ENCODE measurements at places on chromosomes 1 and 21.

DNA sequence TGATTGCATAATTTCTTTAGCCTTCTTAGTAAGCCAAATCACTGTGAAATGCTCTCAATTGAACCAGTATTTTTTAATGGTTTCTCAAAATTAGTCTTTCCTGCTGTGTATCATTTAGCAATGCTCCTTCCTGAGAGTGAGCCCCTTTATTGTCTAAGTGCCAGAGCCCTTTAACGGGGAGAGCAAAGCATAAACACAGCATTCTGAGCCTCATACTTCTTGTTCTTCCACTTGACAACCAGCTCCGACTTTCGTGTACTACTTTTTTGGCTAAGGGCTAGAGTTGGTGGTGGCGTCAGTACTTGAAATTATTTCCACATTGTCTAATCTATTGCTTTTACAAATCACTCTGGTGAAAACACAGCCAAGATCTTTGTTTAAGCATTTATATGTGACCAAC, 299.0 kb downstream of the TPR start:
- no peak for DNase-seq

DNA sequence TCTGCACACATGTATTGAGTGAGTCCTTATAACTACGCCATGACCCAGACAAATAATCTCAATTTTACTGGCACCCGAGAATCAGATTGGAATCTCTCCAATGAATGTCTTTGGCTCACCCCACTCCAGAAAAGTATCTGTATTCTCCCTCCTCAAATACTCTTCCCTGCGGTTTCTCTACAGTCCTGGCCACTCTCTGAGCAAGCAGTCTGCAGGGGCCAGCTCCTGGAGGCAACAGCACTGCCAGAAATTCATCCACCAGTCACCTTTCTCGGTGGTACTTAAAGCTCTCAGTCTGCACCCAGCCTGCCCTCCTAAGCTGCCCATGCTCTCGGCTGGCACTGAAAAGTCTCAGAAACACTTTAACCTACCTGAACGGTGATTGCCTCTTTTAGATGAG, 16.1 kb upstream of the LYST start:
- no peak for DNase-seq

GRCh38 chr1:78145105-78145580, 99.4 kb downstream of the GIPC2 start:
- peak; percentile 87 for DNase-seq

DNA sequence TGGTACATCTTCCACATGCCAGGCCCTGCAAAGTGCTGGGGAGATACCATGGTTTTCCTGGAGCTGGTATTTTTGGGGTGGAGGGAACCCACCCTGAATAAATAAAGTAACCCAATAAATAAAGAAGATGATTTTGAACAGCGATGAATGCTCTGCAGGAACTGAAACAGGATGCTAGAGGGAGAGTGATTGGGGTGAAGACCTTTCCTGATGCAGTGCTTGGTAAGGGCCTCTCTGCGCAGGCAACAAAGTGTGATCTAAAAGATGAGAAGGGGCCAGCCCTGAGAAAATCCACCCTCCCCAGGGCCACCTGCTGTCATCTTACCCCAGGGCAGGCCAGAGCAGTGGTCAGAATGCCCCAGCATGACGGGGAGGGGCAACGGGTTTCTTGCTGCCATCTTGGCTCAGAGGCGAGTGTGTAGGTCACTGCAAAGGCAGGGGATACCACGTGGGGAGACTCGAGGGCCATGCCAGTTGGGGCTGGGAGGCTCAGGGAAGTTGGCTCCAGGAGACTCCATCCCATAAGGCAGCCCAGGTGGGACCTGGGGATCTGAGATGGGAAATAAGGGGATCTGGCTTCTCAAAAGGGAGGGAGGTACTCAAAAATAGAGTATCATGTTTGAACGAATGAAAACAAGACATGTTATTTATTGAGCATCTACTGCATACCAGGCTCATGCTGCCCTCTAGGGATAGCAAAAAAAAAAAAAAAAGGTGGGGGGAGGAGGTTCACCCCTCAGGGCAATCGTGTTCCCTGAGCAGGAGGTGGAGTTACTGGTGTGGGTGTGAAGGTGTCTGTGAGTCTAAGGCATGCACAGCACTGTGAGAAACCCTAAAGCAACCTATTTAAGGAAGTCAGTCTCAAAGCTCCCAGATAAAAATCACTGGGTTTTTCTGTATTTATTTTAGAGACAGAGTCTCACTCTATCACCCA, 2.8 kb downstream of the SRARP start:
- no peak for DNase-seq

DNA sequence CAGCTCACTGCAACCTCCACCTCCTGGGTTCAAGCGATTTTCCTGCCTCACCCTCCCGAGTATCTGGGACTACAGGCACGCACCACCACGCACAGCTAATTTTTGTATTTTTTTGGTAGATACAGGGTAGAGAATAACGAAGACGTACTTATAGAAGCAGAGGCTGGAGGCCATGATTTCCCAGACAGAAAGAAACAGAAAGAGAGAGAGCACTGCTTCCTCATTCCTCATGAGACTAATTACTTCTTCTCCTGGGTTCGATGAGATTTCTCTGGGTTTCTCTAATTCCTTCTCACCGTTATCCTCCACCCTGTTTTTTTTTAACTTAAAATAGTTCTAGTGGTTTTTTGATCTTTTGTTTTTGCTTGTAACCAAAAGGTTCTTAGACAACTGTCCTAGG, 23.4 kb upstream of the PTP4A2 start:
- DNase-seq = no peak

DNA sequence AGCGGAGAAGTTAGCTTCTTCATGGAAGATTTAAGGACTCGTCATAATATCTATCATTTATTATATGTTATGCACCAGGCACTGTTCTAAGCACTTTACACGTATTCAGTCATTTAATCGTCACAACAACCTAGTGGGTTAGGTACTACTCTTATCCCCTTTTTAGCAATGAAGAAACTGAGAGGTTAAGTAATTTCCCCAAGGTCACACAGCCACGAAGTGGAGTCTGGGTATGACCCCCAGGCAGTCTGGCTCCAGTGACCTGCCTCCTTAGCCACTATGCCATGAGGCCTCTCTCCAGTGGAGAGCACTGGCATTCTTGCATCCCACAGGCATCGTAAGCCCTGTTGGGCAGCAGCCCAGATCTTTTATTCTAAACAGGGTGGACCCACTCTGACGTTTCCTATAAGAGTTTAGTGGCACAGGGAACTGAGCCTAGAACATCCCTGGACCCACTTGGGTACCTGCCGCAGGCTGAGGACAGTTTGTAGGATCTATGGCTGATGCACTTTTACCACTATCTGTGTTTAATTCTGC, 123.0 kb downstream of the NAV1 start:
- no peak for DNase-seq

- DNase-seq = peak; percentile 98
Observed at GRCh38 chr1:89820422-89821321, at the start of gene LRRC8D. LRRC8D (plus strand) TSS chr1:89821032; CDS start chr1:89933069, 112,037 bp downstream.

DNA sequence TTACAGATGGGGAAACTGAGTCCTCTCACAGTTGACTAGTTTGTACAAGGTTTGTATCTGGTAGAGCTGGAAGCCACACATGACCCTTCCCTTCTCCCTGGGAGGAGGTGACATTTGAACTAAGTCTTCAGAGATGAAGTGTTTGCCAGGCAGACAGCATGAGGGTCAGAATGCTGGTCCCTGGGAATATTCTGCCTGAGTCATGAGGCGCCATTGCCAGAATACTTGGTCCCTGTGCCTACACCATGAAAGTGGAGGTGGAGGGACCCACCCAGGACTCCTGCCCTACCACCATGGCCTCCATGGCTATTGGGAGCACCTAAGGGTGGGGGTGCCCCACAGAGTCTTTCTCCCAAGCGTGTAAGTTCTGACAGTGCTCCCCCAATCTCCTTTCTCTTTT, 7.0 kb downstream of the RPS6KA1 start:
- DNase-seq = peak; percentile 31

- DNase-seq = no peak
Observed at GRCh38 chr1:181064011-181064623, 24.4 kb upstream of the IER5 start.

DNA sequence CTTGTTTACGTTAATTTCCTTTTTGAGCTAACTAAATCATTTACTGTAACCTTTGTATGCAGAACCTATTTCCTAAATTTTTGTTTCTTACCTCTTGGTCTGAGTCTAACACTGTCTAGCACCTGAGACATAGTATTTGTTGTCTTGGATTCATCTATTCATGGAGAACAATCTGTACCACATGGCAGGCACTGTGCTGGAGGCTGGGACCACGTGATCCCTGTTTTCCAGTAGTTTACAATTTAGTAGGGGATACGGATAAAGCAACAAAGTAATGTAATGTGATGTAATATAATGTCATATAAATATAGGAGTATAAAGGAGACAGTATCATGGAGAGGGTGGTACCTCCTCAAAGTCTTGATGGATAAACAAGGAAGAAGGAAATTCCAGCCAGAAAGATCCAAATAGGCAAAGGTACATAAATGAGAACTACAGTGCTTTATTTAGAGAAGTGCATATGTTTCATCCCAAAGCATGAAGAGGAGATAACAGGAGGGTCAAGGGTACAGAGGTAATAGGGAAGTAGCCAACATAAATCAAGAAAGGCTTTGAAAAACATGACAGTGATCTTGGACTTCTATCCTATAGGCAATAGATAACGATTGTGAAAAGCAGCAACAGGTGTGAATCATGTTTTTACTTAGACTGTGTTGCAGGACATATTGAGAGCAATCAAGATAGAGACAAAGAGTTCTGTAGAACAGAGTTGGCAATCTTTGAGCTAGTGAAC, 25.9 kb upstream of the CLCA4 start:
- no peak for DNase-seq

GRCh38 chr1:59500950-59501742, 204.3 kb downstream of the FGGY start:
- peak; percentile 73 for DNase-seq

DNA sequence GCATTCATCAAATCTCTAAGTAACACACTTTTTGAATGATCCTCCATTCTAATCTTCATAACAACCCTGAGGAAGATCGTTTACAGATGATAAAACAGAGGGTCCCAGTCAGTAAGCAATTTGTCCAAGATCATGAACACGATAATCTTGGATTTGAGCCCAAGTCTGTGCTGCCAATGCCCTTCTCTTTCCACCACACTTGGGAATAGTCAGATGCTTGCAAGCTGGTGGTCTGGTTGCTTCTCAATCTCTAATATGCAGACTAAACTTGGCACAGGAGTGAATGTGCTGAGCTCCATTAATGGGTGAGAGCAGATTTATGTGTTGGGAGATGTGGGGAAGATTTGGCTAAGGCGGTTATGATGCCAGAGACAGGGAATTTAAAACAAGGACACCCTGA, 430.6 kb upstream of the DAB1 start:
- DNase-seq = no peak

GRCh38 chr1:226987623-226988333, 47.7 kb downstream of the COQ8A start:
- peak; percentile 61 for DNase-seq

DNA sequence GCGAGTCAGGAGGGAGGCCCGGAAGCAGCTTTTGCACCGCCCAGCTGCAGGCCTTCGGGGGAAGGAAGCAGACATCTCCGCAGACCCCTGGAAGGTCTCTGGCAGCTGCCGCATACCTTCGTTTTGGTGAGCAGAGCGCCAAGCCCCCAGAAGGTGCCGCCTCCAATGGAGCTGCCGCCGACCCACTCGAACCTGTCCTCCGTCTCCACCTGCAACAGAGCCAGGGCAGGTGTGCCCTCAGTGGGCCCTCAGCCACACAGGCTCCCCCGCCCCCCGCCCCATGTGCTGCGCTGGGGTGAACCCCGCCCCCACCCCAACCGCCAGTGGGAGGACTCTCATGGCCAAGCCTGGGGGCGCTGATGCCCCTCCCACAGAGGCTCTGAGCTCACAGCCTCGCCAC, 6.2 kb downstream of the PANK4 start:
- no peak for DNase-seq

GRCh38 chr1:204711103-204711946, 25.8 kb upstream of the LRRN2 start:
- peak; percentile 41 for DNase-seq

DNA sequence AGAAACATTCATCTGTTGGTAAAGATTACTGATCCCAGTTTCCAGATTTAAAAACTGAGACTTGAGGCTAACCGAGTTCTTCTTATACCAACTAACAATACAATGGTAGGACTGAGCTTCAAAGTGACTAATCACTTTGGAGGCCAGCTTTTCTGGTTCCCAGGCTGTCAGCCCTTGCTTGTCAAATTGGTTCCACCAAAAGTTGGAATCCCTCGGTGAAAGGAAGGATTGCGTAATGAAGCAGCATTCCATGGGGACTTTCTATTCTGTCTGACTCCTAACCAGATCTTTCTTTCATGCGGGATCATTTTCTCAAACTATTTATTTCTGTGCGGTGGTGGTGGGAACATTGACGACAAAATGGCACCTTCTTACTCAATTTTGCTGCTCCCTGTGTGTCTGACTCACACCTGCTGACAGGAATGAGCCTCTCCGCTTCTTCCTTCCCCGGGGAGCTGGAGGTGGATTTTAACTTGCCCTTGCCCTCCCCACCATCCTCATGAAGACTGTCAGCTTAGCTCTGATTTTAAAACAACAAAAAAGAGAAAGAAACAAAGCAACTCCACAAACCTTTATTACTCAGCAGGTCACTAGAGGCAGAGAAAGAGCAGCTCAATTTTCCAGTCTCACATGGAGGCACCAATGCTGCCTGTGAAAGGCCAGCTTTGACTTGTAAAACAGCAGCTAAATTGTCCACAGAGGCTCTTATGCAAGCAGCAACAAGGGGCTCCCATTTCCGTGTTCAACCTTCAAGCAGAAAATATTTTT, 32.9 kb upstream of the RASAL2 start:
- no peak for DNase-seq

DNA sequence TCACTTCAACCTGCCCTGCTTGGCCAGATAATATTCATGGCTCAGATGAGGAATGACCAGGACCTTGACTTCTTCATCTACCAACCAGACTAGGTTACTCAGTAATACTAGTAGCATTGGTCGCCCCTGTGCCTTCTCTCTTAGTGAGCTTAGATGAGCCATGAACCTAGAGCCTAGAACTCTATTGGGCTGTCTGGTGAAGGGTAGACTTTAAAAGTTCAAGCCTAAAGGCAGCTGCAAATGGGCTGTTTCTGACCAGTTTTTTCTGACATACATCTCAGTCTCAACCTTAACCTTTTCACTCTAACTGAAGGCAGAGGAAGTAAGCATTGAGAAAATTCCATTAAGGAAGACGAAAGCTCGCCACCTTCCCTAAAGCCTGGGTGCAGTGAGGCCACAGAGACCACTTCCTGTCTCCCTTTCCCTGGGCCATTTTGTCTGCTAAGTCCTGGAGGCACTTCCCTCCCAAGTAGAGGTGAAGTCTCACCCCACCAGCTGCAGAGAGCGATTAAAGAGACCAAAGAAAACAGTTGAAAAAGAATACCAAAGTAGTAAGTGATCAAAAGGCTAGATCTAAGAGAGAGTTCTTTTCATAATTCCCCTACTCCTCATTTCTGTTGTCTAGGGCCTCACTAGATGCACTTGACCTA, 53.3 kb downstream of the MTR start:
- no peak for DNase-seq

GRCh38 chr1:204077979-204078696, 5.2 kb downstream of the SOX13 start:
- DNase-seq = peak; percentile 94

DNA sequence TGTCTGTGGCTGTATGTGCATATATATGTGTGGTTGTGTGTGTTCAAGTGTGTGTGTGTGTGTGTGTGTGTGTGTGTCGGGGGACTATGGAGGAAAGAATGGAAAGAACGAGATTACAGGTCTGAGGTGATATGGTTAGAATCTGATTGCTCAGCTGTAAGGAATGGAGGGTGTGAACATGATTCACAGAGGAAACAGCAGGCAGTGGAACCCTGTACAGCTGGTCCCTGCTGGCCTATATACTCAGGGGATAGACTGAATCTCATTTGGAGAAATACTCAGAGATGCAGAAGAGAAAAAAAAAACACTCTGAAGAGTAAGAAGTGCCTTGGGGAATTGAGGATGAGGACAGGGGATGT, 180.1 kb upstream of the ESRRG start:
- DNase-seq = no peak

- no peak for DNase-seq
Observed at GRCh38 chr1:58989845-58990244, 206.0 kb upstream of the JUN start.

All from DMS53 (cell line).